Tibial nerve (tissue), 4 donors: ENCODE measurements at places on chromosomes 2 and 18. TPM values are rescaled to one million over a fixed set of nuclear protein-coding genes. Genes with fewer than 3 reads are reported as not detected.

DNA sequence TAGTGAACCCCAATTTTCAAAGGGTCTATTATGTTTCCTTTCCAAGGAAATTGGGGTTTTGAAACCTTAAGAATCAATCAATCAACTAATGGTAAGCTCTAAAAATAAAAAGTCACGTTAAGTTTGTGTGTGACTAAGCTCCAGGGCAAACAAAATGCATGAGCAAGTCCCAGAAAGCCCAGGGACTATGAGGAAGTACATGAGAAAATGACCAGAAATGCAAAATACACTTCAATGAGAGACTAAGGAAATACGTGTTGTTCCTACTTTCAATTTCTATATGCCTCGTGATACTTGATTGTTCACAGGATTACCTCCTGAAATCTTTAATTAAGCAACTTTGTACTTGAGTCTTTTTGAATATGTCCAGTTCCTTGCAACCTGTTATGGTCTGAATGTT, 684.4 kb upstream of the SYT4 start:
- no peak for DNase-seq

GRCh38 chr2:23827287-23827686, 99.6 kb downstream of the ATAD2B start:
- DNase-seq, result no peak

GRCh38 chr18:34720220-34720619, 10.1 kb downstream of the DTNA start:
- no peak for DNase-seq

DNA sequence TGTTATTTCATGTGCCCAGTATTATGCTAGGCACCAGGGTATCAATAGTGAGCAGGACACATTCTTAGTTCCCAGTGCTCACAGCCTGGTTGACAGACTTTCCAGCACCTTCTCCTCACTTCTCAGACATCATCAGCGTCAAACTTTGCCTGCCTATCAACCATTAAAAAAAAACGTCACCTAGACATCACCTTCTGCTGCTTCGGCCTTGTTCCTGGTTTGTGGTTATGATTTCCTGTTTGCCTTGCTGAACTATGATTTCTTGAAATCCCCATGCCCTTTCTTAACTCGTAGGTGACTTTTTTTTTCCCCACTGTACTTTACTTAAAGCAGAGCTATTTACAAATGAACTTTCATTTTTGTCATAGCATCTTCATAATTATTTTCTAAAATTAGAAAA, 60.4 kb upstream of the NABP1 start:
- no peak for DNase-seq

GRCh38 chr2:22037274-22037673, 913.5 kb downstream of the TDRD15 start:
- DNase-seq, result no peak

DNA sequence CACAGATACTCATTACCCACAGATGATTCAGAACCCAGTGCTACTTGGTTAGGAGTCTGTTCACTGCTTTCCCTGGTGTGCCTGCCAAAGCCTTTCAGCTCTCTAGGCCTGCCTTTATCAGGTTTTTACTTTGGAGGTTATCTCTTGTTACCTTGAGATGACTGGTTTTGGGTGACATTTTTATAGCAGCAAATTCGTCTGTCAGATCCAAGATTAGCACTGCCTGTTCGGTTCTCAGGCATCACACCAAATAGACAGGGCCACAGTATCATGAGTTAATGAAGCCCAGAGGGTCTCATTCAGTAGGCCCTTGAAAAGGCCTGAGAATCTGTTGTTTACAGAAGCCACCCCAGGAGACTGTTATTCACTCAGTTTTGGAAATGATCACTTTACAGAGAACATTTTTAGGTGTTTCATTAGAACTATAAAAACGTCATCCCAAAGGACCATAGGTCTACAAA, 121.2 kb downstream of the OSBPL6 start:
- no peak for DNase-seq

- DNase-seq, result no peak
Measured at GRCh38 chr2:236208019-236208926, 40.1 kb upstream of the GBX2 start.

DNA sequence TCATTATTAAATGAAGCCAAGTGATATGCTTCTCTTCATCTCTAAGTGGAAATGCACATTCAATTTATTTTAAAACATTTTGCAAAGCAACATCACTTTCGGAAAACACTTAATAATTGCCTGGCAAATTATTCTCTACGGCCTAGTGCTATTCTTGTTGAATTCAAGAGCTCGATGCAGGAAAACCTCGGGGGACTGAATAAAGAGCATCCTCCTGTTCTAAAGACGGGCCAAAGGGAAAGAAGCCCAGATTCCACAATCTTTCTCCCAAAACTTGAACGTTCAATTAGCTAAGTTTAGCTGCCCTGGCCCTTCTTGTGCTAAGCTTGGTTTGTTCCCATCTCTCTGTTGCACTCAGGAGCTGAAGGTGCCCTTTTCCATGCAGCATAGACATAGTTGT, 23.2 kb upstream of the SEH1L start:
- DNase-seq, result no peak

DNA sequence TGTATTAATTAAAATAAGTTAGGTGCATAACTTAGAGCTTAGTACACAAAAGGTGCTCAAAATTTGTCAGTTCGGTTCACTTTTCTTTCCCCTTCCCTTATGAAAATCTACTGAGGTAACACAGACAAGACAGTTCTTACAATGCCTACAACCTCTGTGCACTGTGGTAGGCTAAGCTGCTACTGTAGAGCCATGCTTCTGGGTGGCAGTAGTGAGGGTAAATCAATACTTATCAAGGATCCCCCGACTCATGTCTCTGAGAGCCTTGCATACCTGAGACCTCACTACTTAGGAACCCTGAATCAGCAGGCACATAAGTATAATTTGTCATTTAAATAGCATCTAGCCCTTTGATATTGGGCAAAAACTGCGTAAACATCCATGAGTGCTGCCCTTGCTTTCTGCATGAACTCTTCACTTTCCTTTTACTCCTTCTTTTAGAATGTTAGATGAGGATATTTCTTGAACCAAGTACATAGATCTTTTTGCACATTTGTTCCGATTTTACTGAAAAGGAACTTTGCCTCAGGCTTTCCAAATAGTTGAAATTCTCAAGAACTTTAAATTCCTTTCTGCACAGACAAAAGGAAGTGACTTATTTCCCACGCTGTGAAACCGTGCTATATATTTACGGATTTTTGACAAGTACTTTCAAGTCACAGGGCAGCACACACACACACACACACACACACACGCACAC, 234.4 kb downstream of the TRIB2 start:
- no peak for DNase-seq

DNA sequence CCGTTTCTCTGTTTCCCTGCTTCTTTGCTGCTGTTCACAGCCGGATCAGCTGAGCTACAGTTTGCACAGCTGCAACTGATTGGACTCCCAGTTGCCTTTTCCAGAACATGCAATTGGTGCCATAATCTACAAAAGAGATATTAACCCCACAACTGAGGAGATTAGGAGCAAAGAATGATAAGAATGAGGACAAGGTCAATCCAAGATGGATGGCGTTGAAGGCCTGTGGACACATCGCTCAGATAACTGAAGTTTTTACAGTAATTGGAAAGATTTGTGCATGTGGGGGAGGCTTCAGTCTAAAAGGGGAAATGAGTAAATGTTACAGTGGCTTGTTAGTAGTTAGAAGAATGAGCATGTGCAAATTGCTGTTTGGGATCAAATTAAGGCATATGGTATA, 263.2 kb downstream of the TGIF1 start:
- no peak for DNase-seq

GRCh38 chr2:226869371-226869770, 33.5 kb downstream of the RHBDD1 start:
- DNase-seq, result no peak

GRCh38 chr18:73980289-73980979, 167.2 kb downstream of the FBXO15 start:
- no peak for DNase-seq

DNA sequence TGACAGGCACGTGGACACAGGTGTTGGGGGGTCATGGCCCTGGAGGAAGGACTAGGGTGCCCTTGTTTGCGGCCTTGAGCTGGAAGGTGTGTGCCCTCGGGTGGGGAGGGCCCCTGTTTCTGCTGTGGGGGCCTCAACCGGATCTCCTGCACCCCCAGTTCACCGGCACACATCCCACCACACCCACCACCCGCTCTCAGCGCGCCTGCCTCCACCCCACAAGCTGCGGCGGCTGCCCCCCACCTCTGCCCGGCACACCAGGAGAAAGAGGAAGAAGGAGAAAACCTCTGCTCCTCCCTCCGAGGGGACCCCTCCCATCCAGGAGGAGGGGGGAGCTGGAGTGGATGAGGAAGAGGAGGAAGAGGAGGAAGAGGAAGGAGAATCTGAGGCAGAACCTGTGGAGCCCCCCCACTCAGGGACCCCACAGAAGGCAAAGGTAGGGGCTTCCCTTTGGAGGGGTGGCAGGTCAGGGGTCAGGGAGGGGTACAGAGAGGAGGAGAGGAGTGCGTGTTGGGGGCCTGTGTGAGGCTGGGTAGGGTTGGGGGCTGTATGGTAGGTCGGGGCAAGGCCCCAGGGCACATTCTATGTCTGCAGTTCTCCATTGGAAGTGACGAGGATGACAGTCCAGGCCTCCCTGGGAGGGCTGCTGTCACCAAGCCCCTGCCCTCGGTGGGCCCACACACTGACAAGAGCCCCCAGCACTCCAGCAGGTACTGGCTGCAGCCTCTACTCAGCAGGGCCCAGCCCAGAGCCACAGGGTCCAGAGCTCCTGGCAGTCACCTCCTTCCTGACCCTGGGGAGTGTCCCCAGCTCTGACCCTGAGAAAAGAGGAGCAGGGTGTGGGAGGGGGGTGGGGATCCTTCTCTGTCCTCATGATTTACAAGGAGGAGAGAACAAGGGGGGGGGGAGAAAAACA, 1.8 kb downstream of the SLC4A3 start:
- DNase-seq, result no peak

DNA sequence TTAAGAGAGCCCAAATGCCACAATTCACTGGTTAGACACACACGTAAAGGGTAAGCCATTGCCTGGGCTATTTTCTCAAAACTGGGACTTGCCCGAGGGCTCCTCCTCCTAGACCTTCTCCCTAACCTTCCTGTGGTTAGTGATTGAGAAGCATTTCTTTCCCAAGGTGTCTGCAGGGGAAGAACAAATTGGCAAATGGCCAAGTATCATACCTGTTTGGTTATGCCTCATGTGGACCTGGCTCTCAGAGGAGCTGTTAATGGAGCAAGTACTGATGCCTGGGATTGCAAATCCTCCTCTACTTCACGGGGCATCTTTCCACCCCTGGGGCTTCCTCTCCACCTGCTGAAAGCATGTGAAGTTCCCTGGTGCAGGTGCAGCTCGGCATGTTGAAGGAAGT, 187.5 kb upstream of the CYRIA start:
- DNase-seq, result no peak

The OSR1 gene
- total RNA-seq, result 8.5 TPM

The SLC30A3 gene
- 0.44 TPM for total RNA-seq

The THSD7B gene
- 11.8 TPM for total RNA-seq
